ENCODE measurements at places on chromosomes 5 and 9. TPM values are rescaled to one million over a fixed set of nuclear protein-coding genes. Genes with fewer than 3 reads are reported as not detected.

The SPINK13 gene
- total RNA-seq: not detected

GRCh38 chr5:96243203-96243602 is 189.8 kb downstream of the PCSK1 start:
- ATAC-seq: no peak

The DRD1 gene
- 0.23 TPM for total RNA-seq

The IL31RA gene
- not detected for total RNA-seq

DNA sequence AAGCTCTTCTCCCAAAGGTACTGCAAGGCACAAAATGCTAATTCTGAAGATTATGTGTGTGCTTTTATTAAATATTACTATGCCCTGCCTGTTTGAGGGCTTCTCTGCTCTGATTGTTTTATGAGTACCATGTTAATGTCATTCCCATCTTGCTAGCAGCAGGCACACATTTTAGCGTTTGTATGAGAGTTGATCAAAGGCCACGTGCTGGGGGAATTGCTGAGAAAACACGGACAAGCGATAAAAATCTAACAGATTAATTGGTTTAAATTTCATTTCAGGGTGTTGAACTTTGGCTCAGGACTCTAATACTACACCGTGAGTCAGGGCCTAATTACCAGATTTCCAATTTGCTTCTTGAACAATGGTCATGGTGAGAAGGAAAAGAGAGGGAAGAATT is 298.4 kb downstream of the EBF1 start:
- no peak for ATAC-seq

The MEIKIN gene
- total RNA-seq: not detected

The IFNB1 gene
- total RNA-seq: not detected

The HTR4 gene
- 0.85 TPM for total RNA-seq

DNA sequence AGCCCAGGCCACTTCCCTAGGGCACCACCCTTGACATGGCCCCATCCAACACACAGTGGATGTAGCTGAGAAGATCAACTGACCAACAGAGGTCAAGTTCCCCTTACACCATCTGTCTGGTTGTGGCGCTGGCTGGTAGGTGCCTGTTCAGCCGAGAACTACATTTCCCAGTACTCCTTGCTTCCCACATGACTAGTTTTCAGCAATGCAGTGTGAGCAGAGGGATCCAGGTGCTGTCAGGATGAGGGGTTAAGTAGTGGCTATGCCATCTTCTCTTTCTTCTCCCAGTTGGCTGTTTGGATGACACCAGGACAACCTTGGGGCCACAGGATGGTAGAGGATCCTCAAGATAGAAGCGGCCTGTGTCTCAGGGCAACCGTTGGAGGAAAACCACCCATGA is 48.6 kb upstream of the SH3PXD2B start:
- peak; percentile 46 for ATAC-seq

DNA sequence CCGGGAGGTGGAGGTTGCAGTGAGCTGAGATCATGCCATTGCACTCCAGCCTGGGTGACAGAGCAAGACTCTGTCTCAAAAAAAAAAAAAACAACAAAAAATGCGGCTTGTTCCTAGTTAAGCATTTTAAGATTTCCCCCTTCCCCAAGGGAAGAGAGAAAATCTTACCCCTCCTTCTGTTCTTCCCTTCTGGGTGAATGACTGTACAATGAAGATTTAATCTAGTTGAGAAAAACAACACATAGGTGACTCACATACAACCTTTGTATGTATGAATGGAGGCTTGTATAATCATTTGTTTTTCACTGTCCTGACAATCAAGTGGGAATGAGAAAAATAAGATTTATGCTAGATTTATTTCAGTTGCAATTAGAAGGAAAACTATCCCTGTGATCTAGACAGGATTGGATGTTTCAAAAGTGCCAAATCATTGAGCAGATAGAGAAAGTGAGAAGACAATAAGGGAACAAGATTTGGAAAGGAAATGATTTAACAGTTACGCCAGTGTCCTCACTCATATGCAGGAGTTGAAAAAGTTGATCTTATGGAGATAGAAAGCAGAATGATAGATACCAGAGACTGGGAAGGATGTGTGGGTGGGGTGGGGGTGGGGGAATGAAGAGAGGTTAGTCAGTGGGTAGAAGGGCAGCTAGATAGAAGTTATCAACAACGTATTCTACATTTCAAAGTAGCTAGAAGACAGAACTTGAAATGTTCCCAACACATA is 16.7 kb downstream of the GDA start:
- no peak for ATAC-seq

GRCh38 chr9:120870206-120870605 is 6.8 kb downstream of the PHF19 start:
- ATAC-seq: no peak

The CD14 gene
- total RNA-seq: 0.11 TPM

The ENHO gene
- 20.0 TPM for total RNA-seq

DNA sequence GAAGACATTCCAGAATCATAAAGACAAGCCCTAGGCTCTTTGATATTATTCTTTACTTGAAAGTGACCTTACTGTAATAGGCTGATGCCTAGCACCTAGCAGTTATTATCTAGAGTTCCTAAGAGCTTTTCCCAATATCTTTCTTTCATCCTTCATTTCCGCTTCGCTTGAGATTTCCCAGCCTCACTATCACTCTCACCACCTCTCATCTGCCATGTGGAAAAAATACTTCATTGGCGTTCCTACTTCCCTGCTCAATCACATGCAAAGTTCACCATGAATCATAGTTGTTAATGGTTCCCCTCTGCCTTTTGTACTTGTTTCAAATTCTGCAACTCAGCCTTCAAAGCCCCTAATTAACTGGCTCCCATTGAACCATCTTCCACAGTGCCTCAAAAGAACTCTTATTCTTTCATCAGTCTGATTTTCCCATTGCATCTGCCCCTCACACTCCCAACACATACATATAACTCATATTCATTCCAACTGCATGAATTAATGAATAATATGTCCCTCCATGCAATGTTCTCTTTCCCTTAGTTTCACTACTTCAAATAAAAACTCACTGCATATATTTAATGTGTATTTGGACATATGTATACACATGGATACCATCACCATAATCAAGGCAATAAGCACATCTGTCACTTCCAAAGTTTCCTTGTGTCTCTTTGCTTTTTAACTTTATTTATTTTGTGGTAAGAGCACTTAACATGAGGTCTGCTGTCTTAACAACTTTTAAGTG is 221.6 kb downstream of the PARP8 start:
- peak; percentile 33 for ATAC-seq

DNA sequence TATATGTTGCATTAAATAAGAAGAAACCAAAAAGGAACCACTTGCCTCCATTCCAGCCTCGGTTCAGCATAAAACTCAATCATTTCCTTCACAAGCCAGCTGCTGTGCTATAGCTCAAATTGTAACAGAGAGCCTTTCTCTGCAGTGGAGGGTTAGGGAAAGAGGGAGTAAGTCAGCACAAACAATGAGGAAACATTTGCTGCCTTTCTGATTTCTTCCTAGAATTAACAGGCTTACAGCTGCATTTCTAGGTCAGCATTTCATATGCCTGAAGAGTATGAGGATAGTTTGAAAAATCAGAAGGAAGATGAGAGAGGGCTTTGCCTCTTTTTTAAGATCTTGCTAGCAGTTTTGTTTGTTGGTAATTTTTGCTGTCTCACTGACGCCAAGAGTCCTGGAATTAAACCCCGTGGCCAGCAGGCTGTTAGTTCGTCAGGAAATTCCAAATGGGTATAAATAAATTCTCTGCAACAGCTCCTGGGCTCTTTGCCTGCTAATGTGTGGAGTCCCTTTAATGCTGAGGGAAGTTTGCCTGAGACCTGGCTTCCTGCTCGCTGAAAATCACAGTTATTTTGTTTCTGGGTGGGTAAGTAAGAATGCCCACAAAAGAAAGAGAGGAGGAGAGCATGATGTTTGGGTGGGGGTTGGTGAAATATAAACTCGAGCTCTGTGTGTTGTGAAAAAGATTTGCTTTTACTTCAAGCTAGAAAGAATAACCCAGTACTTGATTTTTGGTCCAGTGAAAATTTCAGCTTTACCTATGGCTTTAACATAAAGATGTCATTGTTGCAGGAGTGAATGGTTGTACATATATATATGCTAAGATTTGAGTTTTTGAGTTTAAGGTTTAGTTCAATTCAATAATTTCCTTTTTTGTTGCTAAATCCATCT is 148.1 kb upstream of the DMRT1 start:
- peak; percentile 59 for ATAC-seq

- no peak for ATAC-seq
Observed at GRCh38 chr9:97801180-97801579, 51.8 kb upstream of the FOXE1 start.

DNA sequence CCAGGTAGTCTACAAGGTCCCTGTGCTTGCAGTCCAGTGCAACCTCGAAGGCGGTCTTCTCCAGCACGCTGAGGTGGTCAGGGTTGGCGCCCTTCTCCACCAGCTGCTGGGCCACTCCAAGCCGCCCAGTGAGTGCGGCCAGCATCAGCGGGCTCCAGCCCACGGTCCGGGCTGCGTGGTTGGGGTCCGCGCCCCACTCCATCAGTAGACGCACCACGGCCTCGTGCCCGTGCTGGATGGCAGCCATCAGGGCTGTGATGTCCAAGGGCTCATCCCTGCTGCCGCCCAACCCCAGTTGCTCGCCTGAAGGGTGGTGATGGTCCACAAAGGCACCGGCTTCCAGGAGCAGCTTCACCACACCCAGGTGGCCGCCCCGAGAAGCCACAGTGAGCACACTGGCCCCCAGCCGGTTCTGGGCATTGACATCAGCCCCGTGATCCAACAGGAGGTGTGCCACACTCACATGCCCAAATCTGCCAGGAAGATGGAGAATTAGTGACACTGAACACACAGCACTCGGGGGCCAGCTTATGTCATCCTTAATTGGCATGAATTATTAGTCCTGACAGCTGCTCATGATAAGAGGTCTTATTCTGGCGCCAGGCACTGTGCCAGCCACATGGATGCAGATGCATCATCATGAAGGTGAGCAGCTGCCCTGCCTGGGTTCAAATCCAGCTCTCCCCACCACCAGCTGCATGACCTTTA is 6.1 kb downstream of the ANKS6 start:
- ATAC-seq: no peak

- no peak for ATAC-seq
Observed at GRCh38 chr5:39207345-39208045, 11.9 kb downstream of the FYB1 start.

DNA sequence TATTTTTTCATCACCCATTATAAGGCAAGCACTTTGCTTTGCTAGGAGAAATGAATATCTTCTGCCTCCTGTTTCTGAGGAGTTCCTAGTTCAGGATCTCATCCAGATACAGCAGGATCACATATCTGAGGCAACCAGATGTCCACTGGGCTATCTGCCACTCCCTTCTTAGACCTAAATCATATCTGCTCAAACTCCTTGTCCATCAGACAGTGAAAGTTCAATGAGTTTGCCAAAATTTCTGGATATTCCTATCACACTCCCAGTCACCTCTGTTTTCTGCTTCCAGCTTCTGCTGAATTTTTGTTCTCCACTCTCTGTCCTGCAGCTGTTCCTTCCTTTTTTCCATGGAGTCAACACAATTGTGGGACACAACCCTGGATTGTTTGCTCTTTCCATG is 54.2 kb upstream of the BASP1 start:
- ATAC-seq: no peak

GRCh38 chr5:98517560-98518366 is 255.7 kb upstream of the RGMB start:
- ATAC-seq: peak; percentile 90

GRCh38 chr5:141528291-141528984 is 39.6 kb downstream of the PCDHGC5 start:
- ATAC-seq: no peak

DNA sequence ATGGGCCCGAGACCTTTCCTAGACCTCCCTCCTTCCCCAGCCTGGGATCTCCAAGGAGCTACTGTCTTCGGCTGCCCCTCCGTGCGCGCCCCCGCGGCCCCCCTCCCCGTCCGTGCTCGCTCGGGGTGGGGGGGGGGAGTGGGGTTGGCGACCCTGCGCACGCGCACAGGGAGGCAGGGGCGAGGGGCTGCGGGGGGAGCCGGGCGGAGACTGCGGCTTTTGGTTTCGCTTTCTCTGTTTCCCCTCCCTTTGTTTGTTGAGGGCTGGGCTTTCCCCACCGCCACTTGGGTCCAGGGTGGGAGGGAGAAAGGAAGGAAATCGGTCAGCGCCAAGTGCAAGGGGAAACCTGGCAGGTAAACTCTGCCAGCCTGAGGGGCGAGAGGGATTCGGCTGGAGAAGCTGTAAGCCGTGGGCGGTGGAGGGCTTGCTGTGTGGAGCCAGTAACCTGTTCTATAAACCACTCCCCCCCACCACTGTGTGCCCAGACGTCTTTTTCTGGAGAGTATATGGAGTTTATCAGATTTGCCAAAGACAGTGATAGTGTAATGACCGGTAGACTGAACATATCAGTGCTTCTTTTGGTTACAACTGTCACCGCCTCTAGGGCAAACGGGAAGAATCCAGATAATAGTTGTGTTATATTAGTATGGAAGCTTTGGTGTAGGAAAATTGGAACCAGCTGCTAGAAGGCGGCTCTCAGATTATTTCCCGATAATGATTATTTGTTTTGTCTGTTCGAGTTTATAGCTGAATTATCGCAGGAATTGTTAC is 684 bp downstream of the DNAJA1 start:
- ATAC-seq: peak; percentile 67

GRCh38 chr5:107766439-107766838 is 95.7 kb upstream of the EFNA5 start:
- ATAC-seq: no peak
